ENCODE measurements at places on chromosomes 4 and X. TPM values are rescaled to one million over a fixed set of nuclear protein-coding genes. Genes with fewer than 3 reads are reported as not detected.

The TRIML2 gene
- not detected for total RNA-seq

The PLS3 gene
- 2.2 TPM for total RNA-seq

The AWAT2 gene
- 0.30 TPM for total RNA-seq

DNA sequence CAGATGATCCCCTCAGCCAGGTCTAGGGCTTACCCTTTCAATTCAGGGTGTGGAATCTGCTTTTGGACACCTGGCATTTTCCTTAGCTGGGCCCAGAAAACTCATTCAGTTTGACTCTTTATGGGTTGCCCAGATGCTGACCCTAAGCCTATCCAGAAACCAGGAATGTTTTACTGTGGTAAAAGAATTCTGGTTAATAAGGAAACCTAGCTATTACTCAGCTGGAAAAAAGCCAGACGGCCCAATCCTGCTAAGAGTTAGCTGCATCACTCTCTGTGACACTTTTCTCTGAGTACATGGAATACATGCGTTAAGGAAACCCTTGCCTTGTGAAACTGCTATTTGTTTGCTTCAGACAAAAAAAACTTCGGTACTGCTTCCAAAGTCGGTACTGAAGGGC lies 28.0 kb downstream of the ING2 start:
- no peak for DNase-seq
